Cerebellum (tissue), 4 donors: ENCODE measurements at places on chromosomes 3 and 15. TPM values are rescaled to one million over a fixed set of nuclear protein-coding genes. Genes with fewer than 3 reads are reported as not detected.

MYZAP gene
- total RNA-seq: 0.64 TPM

RASL12 gene
- total RNA-seq: 5.5 TPM

PPARG gene
- total RNA-seq: 2.7 TPM

MESD gene
- 22.1 TPM for total RNA-seq

P2RY13 gene
- total RNA-seq: 1.7 TPM

PLS1 gene
- total RNA-seq: 2.5 TPM

FOXB1 gene
- total RNA-seq: 0.91 TPM

- peak; percentile 56 for DNase-seq
Measured at GRCh38 chr15:46278486-46279090, 643.8 kb downstream of the SQOR start.

DNA sequence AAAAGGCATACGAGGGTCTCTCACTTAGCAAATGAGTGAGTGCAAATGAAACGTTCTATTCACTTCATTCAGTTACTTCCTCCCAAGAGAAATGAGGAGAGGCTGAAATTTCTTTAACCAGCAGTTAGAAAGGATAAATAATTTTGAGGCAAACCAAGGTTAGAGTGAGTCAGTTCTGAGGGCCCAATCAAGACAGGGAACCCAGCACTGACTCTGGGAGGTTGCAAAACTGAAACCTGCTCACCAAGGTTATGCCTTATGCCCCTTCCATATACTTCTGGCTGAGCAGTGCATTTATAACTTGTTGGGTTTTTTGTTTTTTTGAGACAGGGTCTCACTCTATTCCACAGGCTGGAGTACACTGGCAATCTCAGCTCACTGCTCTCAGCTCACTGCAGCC lies 4.5 kb upstream of the RPSA start:
- DNase-seq: no peak

- DNase-seq: no peak
Measured at GRCh38 chr3:24678421-24678865, 183.8 kb upstream of the THRB start.

DNA sequence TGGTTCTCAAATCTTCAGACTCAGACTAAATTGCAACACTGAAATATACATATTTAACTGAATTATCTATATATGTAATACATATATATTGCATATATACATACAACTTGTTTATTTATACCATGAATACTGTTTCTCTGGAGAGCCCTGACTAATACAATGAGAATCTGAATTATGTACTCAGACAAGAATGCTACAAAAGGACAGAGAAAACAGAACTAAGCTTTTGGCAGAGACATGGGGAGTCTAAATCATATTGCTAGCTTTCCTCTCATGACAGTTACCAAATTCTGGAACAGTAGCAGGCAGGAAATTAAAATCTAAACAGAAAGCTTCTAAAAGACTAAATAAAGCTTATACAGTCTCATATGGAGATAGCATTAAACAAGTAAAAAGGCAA lies 142.4 kb upstream of the KCNMB2 start:
- no peak for DNase-seq

DNA sequence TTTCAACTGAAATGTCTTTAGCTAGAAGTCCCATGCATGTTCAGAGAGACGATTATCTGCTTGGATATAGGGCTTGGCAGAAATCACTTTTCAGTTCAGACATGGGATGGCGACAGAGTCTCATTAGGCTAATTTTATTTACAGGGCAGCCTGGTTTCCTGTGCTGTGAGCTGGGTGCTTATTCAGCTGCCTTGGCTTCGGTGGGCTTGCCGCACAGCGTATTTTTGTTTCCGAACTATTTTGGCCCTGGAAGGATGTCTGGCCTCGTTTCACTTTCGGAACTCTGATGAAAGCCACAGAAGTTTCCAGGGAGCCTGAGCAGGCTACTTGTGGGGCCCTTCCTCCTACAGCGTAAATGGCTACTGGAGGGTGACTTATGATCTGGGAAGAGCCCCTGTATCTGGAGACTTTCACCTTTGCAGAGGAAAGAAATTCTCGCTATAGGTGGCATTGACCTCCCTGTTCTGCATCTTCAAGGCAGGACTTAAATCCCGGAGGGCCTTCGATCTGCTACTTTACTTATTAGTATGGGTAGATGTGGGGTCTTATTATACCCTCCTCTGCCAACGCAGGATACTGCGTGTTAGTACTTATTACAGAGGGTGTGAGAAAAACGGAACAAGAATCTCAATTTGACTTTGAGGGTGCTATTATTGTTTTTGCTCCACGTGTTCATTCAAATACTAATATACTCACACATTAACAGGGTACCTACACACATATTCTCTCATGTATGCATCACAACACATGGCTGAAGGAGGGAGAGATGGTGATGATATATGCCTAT lies 364.0 kb upstream of the RBMS3 start:
- peak; percentile 7 for DNase-seq

DNA sequence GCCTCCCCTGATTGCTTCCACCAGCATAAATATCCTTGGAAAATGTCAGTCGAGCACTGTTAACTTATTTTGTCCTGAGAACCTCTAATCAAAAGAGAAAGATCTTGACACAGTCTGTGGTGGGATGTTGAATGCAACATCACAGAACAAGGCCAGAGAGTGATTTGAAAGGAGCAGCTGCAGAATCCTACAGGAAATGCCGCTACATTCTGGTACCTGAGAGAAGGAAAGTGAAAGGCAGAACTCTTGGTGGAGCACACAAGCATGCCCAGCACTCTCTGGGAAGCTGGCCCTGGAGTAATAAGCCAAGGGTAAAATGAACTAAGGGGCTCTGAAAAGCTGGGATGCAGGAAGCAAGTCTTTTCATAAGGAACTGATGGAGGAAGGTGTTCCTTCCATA lies 75.8 kb downstream of the CBLB start:
- no peak for DNase-seq

GRCh38 chr3:119829420-119829819 lies 47.5 kb downstream of the NR1I2 start:
- peak; percentile 40 for DNase-seq

GRCh38 chr15:93414576-93415231 lies 325.7 kb upstream of the RGMA start:
- DNase-seq: no peak

GRCh38 chr15:39944726-39945125 lies 10.8 kb downstream of the EIF2AK4 start:
- no peak for DNase-seq

DNA sequence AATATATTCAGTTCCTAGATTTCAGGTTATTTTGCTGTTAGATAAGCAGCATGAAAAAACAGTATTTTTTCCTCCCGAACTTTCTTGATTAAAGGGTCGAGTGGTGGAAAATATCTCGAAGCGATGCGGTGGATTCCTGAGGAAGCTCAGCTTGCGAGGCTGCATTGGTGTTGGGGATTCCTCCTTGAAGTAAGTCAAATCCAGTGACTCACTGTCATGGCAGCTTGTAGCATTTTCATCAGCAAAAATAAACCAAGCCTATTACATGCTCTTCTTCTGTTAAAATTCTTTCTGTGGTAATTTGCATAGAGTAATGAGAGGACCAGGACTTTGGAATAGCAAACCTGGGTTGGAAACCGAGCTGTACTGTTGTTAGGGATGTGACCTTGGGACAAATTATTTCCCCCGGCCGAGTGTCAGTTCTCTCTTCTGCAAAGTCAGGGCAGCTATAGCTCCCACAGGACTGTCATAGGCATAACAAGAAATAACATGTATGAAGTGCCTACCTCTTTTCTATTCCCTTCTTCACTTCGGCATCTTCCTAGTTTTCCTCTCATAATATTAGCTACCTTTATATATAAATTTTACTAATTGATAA lies 75.6 kb downstream of the UBP1 start:
- no peak for DNase-seq

GRCh38 chr15:101615986-101616848 lies 36.0 kb downstream of the TM2D3 start:
- DNase-seq: no peak

- DNase-seq: no peak
Measured at GRCh38 chr3:149005416-149005815, 14.1 kb downstream of the GYG1 start.
